ENCODE measurements at places on chromosomes 1 and 21. TPM values are rescaled to one million over a fixed set of nuclear protein-coding genes. Genes with fewer than 3 reads are reported as not detected.

Gene PM20D1
- not detected for total RNA-seq

Gene ZMYND12
- total RNA-seq = 4.6 TPM

Gene FMN2
- 30.8 TPM for total RNA-seq

Gene GRIK3
- 28.5 TPM for total RNA-seq

Gene C1orf94
- total RNA-seq = 0.33 TPM

Gene PRAMEF7
- not detected for total RNA-seq

Gene IGSF5
- total RNA-seq = 1.4 TPM

Gene S100A12
- total RNA-seq = 3.5 TPM

Gene BEST4
- total RNA-seq = not detected

Gene APOBEC4
- total RNA-seq = not detected

Gene ETNK2
- total RNA-seq = 12.7 TPM

All from camera-type eye (tissue), 1 donor.